ENCODE measurements at places on chromosomes 12 and 14.

DNA sequence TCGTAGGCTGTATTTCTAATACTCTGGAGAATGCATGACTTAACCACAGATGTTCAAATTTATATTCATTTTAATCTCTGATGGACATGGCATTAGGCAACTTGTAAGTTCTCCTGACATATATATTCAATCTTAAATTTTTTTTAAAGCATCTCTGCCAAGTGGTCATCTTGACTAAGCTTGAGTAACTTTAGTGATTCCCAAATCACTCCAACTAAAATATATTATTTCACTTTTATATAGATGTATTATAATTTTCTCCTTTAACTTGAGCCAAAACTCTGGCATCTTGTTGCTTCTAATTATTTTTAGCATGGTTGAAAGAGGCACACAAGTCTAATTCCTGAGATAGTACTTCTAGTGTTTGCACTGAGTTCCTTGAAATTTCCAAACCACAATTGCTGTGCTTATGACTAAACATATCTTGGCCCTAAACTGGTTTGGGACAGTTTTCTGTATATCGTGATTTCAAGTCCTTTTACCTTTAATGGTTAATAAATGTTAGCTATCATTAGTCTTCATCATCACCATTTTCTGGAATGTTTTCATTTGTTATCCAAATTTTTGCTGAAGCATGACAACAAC is 8.4 kb downstream of the LRFN5 start:
- no peak for DNase-seq

DNA sequence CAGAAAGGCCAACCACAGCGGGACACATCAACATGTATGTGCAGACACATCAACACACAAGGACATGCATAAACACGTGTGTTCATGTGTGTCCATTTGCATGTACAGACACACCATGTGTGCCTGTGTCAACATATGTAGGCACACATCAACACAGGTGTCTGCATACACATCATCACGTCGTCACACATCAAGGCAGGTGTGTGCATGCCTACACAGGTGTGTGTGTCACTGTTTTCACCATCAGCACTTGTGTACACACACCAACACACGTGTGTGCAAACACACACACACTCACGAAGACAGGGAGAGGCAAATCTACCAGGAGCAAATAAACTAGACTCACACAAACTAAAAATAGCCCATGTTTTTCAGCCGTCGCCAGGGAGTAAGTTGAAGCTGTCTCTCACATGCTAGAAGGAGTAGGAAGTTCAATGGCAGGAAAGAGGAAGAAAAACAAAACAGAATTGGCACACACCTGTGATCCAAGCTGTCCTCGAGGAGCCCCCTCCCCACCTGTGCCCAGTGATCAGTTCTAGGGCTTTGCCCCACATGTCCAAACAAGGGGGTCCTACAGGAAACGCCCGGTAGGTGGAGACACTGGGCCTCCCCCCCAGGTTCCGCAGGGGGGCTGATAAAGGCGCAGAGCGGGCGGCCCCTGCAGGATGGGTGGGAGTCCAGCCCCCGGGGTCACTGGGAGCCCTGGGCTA is 7.4 kb downstream of the SCARB1 start:
- DNase-seq: no peak

GRCh38 chr12:118500299-118500698 is 123.9 kb downstream of the SUDS3 start:
- DNase-seq: no peak

DNA sequence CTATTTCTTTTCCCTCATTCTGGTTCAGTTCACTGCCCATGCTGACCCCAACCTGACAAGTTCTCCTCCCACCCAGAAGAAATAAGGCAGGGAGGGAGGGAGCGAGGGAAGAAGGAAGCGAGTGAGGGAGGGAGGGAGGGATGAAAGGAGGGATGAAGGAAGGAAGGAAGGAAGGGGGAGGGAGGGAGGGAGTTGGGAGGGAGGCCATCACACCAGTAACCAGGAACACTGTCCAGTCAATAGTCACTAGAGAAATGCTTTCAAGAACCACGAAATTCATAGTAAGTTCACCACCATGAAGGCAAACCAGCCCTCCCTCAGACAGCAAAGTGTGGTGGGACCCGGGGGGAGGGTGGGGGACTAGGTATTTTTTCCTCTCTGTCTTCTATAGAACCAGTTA is 142.4 kb downstream of the ESRRB start:
- no peak for DNase-seq

DNA sequence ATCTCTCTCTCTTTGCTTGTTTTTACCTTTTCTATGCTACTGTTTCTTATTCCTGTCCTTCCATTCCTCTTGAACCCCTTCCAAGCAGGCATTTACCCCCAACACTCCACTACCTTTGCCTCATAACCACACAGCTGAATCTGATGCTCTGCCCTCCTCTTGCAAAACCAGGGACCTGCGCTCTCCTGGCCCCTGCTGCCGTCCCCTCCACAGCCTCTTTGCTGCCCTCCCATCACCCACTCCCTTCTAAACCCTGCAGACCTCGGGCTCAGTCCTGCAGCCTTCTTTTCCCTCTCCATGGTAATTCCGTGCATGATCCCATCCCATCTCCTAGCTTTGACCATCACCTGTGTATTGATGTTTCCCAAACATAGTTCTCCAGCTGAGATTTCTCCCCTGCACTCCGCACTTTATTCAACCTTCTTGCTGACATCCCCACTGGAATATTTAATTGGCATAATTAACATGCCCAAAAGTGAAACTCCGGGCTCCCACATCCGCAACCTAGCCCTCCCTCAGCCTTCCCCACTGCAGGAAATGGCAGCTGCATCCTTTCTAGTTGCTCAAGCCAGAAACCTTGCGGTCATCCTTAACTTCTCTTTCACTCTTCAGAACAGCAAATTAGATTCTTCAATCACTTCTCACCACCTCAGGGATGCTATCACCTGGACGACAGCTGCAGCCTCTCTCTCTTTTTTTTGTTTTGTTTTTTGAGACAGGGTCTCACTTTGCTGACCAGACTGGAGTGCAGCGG is 16.0 kb downstream of the FIGNL2 start:
- DNase-seq: no peak

DNA sequence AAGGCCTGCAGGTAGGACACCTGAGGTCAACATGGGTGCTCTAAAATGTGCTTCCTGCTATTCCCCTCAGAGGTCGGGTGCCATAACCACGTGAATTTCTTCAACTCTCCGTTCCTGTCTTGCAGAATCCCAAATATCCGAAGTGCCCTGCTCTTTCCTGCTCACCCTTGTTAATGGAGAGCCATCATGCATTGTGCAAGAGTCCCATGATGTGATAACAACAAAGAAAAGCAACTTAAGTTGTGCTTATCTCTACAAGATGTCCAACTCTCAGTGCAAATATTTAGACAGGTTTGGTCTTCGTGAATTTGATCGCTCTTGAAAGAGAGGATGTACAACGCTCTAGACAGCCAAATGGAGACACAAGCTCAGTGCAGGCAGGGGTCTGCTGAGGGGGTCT is 210.6 kb upstream of the PLXNC1 start:
- DNase-seq: no peak

DNA sequence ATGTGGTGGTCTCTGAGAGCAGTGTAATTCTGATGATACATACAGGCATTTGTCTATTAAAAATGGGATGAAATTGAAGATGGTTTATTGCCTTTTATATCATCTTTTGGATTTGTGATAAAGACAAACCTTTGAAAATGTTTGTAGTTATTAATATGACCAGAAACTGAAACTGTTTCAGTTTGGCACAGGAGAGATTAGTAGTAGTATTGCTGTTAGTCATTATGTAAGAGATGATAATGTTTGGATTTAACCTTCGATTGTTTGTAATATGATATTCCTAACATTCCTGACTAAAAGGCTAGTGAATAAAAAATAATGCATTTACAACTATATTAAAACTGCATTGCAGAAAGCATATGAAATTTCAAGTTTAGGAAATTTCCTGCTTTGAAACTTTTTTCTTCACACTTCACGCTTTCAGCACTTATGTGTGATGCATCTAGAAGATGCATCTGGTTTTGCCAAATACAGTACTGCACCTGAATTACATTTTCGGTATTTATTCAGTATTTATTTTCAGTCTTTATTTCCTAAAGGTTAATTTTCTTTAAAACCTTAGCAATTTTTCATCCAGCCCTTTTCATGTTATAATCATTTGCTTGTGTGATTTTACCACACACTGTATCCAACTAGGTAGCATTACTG is 25.5 kb downstream of the ADIPOR2 start:
- DNase-seq: no peak

DNA sequence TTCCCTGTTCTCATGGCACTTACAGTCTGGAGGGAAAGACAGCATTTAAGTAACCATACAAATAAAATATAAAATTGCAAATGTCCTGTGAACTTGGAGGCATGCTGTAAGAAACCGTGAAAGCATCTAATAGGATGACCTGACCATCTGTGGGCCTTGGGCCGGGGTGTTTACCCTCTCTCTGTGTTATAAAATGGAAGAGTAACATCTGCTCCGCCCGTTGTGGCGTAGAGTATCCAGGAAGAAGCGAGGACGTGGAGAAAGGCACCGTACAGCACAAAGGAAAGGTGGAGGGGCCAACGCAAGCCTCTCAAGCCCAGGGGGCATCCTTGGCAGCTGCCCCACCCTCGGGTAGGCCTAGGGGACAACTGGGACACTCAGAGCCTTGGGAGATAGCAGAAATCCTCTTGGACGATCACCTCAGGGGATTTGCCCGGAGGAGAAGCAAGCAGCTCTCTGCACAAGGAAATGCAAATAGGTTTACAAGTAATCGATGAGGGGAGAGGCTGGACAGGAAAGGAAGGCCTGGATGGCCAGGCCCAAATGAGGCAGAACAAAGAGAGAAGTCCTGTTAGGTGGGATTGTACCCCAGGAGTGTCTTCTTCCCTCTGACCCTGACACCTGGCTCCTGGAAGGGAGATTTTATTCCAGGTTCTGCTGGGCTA is 26.2 kb downstream of the VSX2 start:
- DNase-seq: no peak

GRCh38 chr12:120094485-120094884 is 22.1 kb downstream of the RAB35 start:
- no peak for DNase-seq

DNA sequence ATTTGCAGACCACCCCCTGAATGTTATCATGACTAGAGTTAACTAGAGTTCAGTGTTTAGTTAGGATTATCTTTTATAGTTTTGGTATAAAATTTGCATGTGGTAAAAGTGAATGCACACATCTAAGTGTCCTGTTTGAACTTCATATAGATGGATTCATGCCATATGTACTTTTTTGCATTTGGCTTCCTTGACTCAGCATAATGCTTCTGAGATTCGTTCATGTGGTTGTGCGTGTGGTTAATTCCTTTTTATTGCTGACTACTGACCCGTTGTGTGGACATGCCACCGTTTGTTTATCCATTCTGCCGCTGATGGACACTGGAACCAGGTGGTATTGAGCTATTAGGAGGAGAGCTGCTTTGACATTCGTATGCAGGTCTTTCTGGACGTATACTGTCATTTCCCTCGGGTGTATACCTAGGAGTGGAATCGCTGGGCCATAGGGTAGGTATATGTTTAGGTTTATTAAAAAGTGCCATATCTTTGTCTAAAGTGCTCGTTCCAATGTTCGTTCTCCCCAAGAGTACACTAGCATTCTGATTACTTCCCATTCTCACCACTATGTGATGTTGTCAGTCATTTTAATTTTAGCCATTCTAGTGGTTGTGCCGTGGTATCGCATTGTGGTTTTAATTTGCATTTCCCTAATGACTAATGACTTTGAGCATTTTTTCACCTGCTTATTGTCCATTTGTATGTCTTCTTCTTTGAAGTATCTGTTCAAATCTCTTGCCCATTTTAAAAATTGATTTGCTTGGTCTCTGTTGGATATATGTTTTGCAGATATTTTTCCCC is 37.7 kb downstream of the RIN3 start:
- no peak for DNase-seq

DNA sequence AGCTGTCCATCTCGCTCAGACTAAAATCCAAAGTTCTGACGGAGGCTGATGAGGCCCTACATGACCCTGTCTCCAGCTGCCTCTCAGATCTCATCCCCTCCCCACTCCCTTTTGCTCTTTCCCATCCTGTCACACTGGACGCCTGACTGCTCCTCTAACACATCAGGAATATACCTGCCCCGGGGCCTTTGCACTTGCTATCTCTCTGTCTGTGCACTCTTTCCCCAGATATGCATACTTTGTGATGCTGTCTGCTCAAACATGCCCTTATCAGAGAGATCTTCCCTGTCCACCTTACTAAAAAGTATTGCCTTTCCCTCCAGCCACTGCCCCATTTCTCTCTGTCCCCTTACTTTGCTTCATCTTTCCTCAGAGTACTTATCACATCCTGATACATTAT is 238.8 kb downstream of the ANO2 start:
- DNase-seq: no peak

DNA sequence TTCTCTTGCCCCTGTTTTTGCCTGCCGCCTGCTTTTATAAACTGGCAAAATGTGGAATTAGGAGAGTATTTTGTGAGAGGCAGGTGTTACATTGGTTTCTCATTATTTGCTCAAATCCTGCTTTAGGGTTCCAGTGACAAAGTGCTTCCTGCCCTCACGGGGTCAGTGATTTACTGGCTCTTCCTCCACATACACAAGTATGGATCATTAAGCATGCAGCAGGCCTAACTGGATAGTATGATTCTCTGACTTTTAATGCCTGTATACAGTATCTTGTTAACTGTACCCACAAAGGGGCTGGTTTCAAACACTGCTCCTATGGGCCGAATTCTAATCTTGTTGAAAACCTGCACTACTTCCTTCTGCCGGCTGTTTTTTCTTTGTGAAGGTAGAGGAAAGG is 63.2 kb downstream of the PTCSC3 start:
- DNase-seq: no peak

DNA sequence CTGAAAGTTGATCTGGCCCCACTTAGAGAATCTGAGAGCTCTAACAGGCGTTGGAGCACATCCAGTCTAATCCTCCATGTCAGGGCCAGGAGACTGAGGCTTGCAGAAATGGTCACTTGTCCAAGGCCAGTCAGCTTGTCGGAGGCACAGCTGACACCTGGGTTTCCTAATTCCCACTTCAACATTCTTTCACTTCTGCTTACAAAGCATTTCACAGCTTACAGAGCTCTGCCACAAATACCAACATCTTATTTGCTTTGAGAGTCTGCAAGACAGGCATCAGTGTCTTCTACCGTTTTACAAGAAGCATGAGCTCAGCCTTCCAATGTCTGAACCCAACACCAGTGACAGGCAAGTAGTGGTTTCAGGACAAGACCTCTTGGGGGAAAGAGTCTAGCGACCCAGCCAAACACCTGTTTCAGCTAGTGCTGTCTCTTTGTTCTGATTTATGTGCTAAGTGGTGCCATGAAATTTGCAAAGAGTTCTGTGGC is 31.8 kb downstream of the ISCA2 start:
- no peak for DNase-seq

DNA sequence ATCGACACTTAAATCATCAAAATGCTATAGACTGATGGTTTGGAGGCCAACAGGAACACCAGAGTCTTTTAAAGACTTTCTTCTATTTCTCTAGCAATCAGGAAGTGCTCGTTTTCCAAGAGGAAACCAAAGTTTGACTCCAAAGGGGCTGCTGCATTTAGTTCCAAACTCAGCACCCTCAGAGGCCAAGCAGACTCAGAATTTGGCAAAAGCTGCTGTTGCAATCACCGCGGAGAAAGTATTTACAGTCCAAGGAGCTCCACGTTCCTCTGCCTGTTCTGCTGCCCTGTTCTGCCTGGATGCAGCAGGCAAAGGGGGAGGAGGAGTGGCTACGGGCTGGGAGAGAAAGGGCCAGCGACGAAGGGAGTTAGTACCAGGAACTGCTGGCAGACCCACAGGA is 325.1 kb downstream of the BCL11B start:
- DNase-seq: no peak
